ENCODE measurements at places on chromosomes 5 and 9.

GRCh38 chr9:116337015-116337414 is 183.4 kb downstream of the PAPPA start:
- DNase-seq, result no peak

DNA sequence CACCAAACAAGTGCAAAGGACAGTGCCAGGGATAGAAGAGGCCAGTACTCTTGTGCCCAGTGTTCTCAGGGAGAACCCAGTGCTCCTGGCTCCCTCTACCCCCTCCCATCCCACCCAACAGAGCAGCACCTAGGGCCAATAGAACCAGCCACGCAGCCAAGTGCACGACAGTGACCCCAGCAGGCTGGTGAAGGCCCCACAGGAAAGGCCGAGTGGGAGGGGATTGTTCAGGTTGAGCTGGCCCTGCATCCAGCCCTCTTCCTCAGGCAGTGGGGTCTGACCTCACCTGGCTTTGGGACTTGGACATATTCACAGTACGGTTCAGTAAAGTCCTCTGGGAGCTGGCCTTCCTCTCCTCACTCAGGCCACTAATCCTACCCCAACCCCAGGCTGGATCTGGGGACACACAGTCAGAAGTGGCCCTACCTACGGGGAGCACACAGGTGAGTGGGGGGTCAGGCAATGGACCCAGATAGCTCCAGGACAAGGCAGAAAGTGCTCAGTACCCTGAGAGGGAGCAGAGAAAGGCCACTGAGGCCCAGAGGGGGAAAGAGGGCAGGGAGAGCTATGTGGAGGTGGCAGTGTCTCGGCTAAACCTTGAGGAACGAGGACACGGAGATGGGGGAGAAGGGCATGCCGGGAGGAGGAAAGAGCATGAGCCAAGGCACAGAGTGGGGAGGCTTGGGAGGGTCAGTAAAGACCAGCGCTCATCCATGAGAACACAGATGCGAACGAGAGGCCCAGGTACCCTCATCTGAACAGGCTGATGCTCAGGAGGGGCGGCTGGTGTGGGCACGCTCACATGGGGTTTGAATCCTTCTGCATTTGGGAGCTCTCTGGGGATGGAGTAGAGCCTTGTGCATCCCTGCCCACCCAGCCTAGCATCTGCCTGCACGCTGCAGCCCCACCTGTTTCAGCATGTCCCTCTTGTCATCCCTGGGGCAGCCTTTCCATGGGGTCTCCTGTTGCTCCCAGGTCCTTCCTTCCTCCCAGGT is 25.6 kb downstream of the POLR1E start:
- DNase-seq, result no peak

- DNase-seq, result peak; percentile 89
Measured at GRCh38 chr9:123268465-123269259, at the start of gene STRBP. TSS of gene STRBP (minus strand) at chr9:123268586. CDS start at chr9:123184134, 84,452 bp downstream.

- DNase-seq, result no peak
Measured at GRCh38 chr5:5906778-5907177, 471.6 kb downstream of the MED10 start.

GRCh38 chr5:93406971-93407401 is 174.0 kb downstream of the NR2F1-AS1 start:
- no peak for DNase-seq

- no peak for DNase-seq
Measured at GRCh38 chr9:135103001-135103446, 15.6 kb downstream of the OLFM1 start.

GRCh38 chr9:76542360-76542759 is 83.4 kb downstream of the GCNT1 start:
- no peak for DNase-seq

DNA sequence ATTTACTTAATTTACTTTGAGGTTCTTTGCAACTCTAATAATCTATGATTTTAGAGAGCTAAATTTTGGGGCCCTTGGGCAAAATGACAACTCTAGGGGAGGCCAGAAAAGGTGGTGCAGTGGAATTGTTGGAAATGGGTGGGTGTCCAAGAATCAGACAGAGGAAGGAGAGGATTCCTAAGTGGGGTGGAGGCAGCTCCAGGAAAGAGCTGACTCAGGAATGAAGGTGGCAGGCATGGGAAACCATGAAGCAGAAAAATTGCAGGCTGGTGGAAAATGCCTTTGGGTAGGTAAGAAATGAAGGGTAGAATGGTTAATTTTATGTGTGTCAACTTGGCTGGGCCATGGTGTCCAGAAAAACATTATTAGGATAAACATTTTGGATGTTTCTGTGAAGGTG is 248.5 kb upstream of the TUT7 start:
- DNase-seq, result no peak

DNA sequence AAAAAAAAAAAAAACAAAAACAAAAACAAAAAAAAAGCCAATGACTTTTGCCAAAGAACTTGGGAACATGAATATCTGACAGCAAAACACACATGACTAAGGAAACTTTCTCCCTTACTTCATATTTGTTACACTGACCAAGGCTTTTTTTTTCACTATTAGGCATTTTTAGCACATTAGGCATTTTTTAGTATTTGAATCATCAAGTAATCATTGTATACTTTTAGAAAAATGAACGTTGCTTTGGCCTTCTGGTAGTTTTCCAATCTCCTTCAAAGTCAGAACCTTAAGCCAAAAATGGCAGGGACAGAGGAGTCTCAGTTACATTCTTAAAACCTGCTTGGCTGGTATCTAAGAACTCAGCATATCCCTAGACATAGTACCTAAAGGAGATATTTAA is 19.3 kb downstream of the NREP start:
- DNase-seq, result no peak

DNA sequence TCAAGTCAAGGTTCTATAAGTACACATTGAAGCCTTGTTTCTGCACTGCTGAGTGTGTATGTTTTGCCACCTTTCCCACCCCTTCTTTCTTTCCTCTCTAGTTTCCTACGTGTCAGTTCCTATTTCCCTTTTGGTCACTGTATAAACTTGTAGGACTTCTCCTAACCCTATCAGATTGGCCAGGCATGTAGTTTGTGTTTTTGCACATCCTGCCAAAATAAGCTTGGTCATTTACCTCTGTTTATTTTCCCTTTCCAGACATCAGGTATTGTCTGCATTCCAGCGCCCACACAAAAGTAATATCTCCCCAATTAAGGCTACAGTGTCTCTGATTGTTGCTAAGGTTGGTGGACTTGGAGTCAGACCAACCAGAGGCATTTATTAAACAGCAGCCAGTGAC is 252.9 kb upstream of the MPDZ start:
- DNase-seq, result no peak

- DNase-seq, result peak; percentile 22
Measured at GRCh38 chr5:6766604-6767093, 53.4 kb downstream of the TENT4A start.

DNA sequence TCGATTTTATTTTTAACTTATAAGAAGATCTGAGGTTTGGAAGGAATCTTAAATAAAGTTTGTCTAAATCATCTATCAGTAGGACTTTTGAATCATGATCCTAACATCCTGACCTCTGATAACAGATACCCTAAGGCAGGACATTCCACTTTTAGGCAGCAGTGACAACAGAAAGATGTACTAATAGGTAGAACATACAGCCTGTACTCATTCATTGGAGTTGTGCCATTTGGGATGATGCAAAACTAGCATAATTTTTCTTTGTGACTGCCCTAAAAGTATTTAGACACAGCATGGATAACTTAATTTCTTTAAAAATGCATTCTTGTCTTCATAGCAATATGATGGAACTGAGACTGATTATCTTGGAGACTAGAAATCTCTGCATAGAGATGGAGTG is 39.7 kb downstream of the CDC42SE2 start:
- no peak for DNase-seq

DNA sequence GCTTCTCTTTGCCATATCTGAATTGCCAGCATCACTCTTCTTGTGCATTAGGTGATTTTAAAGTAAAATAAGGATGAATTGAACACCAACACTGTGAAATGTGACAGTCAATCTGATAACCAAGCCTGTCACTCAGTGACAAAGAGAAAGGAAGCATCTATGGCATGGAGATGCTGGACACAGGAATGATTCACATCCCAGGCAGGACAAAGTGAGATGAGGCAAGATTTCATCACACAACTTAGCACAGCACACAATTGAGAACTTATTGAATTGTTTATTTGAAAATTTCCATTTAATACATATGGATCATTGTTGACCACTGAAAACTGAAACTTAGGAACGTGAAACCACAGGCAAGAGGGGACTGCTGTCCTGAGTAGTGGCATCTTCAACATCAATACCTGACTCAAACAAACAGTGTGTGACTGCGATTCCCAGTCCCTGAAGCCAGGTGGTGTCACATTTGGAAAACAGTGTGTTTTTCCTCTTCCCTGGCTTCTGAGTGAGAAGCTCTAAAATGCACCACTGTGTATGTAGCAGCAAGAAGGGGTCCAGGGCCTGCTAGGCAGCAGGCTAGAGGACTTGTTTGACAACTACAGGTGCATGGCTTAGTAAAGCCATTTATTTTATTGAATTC is 10.7 kb downstream of the GAPT start:
- no peak for DNase-seq

- DNase-seq, result no peak
Measured at GRCh38 chr5:35136386-35136785, 88.6 kb upstream of the AGXT2 start.

DNA sequence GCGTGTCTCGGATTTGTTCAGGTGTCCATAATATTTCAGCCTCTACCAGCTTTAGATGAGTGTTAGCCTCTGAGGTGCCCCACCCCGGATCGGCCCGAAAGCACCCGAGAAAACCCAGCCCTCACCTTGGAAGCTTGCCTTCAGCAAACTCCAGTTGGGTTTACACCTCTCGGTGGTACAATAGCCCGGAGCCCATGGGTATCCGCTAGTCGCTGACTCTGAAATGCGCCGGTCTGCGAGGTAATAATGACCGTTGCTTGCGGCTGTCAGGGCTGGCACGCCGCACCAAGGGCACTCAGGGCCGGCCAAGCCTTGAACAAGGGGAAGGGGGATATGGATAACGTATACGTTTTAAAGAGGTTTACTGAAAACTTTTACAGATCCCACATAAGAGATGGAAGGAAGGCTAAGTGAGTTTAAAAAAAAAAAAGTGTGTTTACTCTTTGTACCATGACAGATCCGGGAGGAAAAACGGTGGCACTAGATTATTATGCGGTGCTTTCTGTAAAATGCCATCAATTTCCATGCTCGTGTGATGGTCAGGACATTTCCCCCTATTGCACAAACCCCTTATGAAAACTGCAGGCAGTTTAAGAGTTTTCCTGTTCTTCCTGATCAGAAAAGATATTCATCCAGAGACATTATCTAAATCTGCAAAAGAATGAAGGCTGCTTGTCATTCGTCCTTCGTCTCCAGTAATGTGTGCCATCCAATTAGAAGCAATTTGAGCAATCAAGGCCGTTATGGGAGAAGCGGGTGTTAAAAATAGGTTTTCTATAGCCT is 124.2 kb downstream of the TMEM161B start:
- DNase-seq, result no peak

- DNase-seq, result no peak
Measured at GRCh38 chr9:83144492-83144891, 81.5 kb upstream of the RASEF start.

DNA sequence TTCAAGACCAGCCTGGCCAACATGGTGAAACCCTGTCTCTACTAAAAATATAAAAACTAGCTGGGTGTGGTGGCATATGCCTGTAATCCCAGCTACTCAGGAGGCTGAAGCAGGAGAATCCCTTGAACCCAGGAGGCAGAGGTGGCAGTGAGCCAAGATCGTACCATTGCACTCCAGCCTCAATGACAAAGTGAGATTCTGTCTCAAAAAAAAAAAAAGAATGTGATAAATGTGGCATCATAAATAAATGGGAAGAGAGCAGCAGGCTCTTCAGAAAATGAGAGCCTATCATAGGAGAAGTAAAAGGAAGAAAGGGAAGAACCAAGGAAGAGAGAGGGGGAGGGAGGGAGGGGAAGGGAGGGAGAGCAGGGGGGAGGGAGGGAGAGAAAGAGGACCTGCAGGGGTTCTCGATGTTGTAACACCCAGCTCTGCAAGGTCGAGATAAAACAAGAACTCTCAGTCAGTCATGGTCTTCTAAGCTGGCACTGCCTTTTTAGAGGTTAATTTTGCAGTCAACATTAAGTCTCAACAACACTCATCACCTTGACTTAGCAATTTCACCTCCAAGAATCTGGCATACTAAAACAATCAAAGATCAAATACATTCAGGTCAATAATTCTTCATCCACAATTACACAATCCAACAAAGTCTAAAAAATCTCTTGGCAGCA is 68.7 kb upstream of the SIMC1 start:
- DNase-seq, result no peak

DNA sequence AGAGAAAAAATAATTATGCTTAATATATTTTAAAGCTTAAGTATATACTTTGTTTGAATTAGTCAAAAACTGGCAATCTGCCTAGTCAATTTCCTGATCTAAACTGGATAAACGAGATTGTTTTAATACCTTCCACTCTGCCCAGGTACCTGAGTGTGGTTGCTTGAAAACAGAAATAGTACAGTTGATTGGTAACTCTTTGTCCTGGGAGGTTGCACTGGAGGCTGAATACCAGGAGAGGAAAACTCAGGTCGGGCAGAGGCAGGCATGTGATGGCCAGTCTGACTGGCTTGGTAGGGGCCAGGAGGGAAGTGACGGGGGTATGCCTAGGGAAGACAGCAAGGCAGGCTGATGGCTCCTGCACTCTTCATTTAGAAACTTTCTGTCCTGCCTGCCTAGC is 80.2 kb downstream of the PIK3R1 start:
- no peak for DNase-seq

DNA sequence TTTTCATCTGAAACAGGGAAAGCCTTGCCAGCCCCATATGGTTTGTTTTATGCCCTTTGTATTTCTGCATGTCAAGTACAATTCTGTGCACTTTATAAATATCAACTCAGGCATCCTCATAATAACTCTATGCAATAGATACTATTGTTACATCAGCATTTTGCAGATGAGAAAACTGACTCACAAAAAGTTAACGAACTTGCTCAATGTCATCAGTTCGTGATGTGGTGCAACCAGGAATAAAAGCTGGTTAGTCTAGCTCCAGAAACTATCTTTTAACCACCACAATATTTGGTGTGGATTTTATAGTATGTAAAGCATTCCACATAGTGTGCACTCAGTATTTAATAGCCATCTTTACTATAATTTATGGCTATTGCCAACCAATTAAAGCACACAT is 134.9 kb downstream of the MRPS30 start:
- DNase-seq, result no peak

DNA sequence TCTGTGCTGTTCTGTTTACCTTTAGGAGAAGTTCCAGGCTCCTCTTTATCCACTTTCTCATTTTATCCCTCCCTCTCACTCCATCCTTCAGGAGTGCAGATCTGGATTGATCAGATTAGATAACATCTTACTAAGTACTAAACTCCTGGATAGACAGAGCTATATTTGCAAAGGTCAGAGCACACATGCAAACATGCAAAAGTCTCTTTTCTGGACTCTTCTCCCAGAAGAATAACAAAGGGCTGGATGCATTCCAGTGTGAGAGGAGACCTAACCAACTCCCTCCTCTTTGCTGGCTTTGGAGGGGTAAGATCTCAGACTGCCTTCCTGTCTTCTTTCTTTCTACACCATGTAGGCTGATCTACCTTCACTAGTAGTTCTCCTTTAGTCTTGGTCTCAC is 21.4 kb downstream of the GARNL3 start:
- DNase-seq, result no peak

Data from activated T-cell treated with anti-CD3 and anti-CD28 coated beads for 1 hour (primary cell).